ENCODE measurements at places on chromosomes 5 and 9. TPM values are rescaled to one million over a fixed set of nuclear protein-coding genes. Genes with fewer than 3 reads are reported as not detected.

ZNF883 gene
- total RNA-seq = 0.42 TPM

ANKRD34B gene
- not detected for total RNA-seq

NR4A3 gene
- 0.17 TPM for total RNA-seq

COL23A1 gene
- 0.27 TPM for total RNA-seq

FAM120A gene
- 118 TPM for total RNA-seq

WDR31 gene
- total RNA-seq = 0.87 TPM

DCTN3 gene
- 153 TPM for total RNA-seq

GRCh38 chr9:20898885-20899554, 132.4 kb downstream of the HACD4 start:
- DNase-seq = no peak

- no peak for DNase-seq
Observed at GRCh38 chr9:98121058-98121457, 2.0 kb upstream of the TRIM14 start.

- DNase-seq = no peak
Observed at GRCh38 chr9:115786321-115786720, 367.3 kb upstream of the PAPPA start.

DNA sequence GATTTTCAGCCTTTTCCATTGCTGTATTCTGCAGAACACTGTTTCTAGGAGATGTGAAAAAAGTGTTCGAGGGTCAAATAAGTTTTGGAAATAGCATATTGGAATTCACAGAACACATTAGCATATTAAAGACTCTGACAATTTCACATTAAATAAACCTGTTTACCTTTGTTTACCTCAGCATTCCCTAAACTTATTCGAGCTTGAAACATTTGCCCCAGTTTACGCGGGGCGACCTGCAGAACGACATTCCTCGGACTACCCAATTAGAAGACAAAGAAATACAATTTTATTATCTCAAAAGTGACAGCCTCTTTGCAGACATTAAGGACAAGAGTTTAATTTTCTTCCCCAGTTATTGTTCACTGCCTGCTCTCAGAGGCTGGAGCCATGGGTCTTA, 110.3 kb upstream of the NFIB start:
- no peak for DNase-seq

DNA sequence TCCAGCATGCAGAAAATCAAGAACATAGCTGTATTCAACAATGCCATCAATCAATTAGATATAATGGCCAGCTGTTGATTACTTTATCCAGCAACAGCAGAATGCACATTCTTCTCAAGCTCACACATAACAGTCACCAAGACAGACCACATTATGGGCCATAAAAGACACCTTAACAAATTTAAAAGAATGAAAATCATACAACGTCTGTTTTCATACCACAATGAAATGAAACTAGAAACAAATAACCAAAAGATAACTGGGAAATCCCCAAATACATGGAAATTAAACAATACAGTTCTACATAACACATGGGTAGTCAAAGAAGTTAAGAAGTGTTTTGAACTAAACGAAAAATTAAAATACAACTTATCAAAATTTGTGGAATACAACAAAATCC, 130.9 kb upstream of the GNA14 start:
- no peak for DNase-seq

DNA sequence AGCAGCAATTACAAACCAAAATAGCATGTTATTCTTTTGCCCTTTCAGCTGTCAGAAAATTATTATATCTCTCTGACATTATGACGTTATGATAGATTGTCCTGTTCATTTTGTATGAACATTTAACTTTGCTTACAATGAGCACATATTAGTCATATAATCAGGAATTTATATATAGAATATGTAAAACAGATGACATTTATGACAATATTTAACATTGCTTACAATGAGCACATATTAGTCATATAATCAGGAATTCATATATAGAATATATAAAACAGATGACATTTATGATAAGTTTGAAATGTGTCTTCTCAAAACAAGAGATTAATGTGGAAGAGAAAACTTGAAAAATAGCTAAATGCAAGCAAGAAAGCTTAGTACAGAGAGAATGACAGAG, 1180.2 kb downstream of the CDH12 start:
- no peak for DNase-seq

- no peak for DNase-seq
Observed at GRCh38 chr5:52269401-52269800, 518.3 kb upstream of the ITGA1 start.

DNA sequence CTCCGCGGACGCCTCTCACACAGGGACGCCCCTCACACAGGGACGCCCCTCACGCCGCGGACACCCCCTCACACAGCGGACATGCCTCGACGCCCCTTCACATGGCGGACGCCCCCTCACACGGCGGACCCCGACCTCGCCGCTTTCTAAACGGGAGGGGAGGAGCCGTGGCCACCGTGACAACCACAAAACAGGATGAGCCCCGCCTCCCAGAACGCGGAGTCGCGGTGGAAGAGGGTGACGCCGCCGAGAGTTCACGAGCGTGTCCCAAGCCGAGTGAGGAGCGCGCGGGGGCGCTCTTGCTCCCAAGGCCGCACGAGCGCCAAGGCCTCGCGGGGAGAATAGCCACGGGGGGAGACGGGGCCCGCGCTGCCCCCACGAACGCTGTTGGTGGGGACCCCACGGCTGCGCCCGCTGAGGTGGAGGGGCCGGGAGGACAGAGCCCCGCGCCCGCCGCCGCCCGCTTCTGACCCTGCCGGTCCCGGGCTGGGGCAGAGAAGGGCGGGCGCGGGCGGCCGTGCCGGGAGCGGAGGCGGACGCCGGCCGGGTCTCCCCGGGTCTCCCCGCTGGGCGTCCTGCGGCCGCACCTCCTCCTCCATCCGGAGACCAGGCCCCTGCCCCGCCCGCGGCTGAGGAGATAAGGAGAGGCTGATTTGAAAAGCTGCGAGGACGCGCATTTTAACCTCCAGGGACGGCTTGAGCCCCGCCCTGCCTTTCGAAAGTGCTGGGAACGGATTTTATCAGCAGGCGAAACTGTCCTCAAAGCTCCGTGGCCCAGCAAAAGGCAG, 3.9 kb upstream of the NKD2 start:
- DNase-seq = peak; percentile 67

- no peak for DNase-seq
Observed at GRCh38 chr9:27059412-27059811, 49.6 kb upstream of the TEK start.

GRCh38 chr9:69168709-69169217, 5.3 kb upstream of the TJP2 start:
- DNase-seq = peak; percentile 62

DNA sequence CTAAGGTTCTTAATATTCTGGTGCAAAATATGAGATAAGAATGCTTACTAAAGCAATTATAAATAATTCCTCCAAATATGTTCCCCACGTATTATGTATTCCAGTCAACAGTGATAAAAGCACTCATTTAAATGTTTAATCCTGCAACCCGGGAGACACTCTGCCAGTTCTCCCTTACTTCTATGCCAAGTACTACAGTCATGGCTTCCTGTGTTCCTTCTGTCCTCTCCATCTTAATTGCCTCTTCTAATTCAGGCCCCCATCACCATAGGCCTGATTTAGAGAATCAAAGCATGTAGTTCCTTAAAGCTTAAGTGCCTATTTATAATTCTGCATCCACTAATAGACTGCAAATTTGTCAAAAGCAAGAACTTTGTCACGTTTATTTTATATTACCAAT, 474.8 kb downstream of the SEMA5A start:
- no peak for DNase-seq

- no peak for DNase-seq
Observed at GRCh38 chr5:149849966-149850910, 94.4 kb downstream of the PDE6A start.

DNA sequence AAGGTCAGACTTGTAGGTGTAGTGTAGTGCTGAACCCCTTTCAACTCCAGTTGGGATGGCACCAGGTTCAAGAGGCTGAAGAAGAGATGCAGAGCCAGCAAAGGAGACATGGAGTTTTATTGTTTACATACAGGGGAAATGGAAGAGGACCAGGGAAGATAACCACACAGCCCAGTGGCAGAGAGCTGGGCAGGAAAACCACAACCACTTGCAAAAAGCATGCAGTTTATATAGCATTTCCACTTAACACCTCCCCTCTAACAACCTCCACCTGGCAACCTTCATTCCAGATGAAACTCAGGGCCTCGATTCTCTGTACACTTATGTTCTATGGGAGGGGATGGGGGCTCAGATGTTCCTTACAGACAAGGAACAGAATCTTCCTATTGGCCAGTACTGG, 56.9 kb downstream of the SNX24 start:
- no peak for DNase-seq

GRCh38 chr9:127198587-127198986, 66.0 kb upstream of the GARNL3 start:
- no peak for DNase-seq

- no peak for DNase-seq
Observed at GRCh38 chr9:88721025-88721424, 186.0 kb downstream of the NXNL2 start.

GRCh38 chr9:14323083-14323971, 9.4 kb upstream of the NFIB start:
- DNase-seq = no peak

DNA sequence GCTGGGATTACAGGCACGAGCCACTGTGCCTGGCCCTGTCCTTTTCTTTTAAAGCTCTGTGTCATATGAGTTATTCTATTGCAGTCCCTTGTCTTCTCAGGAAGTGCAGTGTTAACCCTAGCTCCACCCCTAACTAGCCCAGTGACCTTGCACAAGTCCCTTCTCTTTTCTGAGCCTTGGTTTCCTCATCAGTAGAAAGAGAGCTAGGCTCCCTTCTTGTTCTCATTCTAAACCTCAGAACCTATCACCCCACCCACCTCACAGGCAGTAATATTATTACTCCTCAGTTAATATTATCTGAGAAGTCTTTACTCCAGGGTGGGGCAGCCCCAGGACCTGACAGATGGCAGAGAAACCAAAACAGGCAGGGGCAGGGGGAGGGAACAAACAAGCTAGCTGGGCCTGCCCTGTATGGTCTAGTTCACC, 7.2 kb downstream of the CYFIP2 start:
- DNase-seq = peak; percentile 44

DNA sequence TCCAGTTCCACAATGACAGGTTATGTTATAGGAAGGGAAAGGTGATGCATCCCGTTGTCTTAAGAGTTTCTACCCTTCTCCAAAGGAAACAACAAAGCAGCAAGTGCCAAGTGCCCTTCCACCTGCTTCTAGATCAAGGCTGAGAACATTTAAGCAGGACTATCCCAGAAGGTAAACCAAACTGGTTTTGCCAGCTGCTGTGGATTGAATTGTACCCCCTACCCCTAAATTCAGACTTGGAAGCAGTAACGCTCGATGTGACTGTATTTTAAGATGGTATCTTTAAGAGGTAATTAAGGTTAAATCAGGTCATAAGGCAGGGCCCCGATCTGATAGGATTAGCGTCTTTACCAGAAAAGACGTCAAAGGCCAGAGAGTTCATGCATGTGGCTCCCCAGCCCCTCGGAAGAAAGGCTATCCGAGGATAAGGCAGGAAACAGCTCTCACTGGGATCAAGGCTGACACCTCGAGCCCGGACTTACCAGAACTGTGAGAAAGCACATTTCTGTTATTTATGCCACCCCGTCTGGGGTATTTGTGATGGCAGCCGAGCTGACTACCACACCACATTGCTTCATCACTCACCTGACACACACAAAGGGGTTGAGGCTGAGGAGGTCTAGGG, 179.1 kb upstream of the RAI14 start:
- no peak for DNase-seq

DNA sequence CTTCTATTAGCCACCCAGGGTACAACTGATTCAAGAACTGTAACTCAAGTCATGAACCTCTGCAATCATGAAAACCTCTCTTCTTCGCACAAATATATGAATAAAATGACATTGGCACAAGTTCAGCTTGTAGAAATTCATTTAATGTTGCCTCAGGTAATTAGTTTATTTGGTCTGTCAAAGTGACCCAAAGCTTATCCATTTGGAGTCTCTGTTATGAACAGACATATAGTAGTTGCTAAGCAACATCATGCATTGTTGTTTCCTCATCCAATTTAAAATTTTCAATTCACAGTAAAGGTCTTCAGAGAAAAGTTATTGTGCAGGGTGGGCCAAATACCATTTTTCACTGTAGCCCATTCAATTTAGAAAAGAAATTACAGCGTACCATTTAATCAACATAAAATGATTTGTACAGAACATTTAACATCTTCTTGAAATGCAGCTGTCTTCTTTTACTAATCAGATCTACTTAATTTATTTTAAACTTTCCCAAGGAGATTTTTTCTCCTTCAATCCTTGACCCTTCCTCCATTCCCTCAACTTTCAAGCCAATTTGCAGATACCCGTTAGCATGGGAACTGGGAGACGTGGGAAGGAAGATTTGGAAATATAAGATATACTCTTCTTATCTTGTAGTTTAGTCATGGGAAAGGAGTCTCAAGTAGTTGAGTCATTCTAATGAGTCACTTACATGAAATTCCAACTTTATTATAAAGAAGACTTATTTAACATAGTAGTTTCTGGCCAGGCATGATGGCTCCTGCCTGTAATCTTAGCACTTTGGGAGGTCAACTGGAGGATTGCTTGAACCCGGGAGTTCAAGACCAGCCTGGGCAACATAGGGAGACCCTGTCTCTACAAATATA, 231.3 kb downstream of the ATPSCKMT start:
- DNase-seq = no peak

DNA sequence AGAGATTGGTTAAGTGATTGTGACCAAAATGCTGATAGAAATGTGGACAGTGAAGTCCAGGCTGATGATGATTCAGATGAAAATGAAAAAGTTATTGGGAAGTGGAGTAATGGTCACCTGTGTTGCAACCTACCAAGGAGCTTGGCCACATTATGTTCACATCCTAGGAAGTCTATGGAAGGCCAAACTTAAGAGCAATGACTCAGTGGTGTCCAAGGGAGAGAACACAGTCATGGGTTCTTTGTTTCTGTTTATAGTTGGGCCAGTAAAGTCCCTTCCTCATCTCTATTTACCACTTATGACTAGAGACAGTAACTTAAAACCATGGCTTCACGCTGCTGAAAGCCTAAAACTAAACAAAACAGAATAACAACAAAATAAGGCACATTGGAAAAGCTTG, 555.3 kb upstream of the DAB2 start:
- no peak for DNase-seq

DNA sequence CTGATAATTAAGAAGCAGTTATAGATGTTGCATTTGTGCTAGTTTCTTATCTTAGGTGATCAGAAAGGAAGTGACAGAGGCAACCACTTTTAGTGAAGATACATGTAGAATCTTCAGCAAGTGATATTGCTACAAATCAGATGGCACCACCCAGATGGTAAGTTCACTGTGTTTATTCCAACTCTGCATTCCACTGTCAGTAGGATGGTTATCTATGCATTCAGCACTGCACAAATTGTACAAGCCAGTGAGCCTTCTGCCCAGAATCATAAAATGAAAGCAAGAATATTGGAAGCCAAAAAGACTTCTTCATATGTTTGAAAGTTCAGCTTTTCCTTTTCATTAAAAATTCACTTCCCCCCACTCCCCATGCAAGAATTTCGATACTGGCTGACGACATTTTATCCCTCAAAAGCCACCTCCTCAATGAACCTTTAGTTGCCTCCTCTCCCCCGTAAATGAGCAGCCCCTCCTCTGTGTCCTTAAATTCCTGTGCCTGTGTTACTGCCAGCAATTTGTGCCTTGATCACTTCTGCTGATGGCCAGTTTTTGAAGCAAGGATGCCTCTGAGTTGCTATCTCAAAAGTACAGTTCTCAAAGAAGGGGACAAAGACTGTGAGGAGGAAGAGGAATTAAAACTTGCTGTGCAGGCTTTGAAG, 91.6 kb downstream of the ZSWIM6 start:
- no peak for DNase-seq
